ENCODE measurements at places on chromosomes 1 and 21. TPM values are rescaled to one million over a fixed set of nuclear protein-coding genes. Genes with fewer than 3 reads are reported as not detected.

ATP1A4 gene
- total RNA-seq, result not detected

IL24 gene
- not detected for total RNA-seq

TMEM53 gene
- 11.8 TPM for total RNA-seq

SDE2 gene
- total RNA-seq, result 11.7 TPM

DNA sequence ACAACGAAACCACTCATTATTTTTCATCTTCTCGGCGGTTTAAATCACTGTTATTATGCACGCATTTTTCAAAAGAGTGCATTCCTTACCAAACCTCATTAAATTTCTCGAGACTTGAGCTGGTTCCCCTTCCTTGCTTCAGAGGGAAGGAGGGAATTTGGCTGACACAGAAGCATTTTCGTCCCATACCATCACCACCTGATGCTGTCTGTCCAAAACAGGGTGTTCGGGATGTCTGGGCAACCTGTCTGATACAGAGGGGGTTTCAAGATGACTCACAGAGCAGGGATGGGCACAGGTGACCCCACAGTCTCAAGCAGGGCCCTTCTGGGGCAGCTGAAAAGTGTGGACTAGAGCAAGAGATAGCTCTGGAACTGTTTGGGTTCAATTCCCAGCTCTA, 12.3 kb upstream of the RCC2 start:
- DNase-seq, result no peak

- no peak for DNase-seq
These were observed 14.9 kb upstream of the IFNLR1 start for GRCh38 chr1:24201941-24202440.

DNA sequence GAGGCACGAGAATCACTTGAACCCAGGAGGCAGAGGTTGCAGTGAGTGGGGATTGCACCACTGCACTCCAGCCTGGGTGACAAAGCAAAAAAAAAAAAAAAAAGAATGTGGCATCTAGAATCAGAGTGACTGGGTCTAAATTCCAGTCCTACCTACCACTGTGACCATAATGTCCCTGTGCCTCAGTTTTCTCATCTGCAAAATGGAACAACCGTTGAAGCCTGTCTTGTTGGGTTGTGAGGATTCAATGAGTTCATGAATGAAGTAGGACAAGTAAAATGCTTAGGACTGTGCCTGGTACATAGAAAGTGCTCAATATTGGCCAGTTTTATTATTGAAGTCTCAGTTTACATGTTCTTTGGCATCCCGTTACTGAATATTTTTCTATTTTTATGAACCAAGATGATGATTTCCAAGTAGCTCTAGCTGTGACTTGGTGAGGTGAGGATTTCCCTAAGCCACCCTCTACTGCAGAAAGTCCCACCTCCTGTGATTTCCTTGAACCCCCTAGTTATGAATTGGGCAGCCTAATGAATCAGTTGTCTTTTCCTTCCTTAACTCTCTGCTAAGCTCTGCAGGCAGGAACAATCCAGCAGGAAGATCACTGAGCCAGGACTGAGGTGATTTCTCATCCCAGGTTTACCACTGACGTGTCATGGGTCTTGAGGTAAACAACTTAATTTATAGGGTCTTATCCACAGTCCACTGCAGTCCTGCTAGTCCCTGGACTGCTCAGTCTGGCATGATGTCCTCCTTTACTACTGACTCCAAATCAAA, 18.9 kb upstream of the MEAF6 start:
- DNase-seq, result no peak
